SW 1271 (cell line): ENCODE measurements at places on chromosomes 6 and 20.

DNA sequence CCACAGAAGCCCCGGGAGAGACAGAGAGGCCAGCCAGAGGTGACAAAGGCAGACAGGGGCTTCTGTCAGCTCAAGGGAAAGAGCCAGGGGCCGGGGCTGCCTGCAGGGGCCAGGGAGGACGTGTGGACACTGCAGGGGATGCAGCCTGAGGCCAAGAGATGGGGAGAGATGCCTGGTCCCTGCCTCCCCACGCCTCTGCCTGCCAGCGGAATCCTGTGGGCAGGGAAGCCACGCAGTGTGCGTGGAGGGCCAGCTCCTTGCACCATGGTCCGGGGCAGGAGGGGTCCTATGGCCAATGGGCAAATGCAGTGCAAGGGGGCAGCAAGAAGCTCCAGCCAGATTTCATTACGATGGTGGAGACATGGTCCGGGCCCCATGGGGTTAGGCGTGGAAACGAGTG is 224.9 kb downstream of the CDH4 start:
- DNase-seq: no peak

DNA sequence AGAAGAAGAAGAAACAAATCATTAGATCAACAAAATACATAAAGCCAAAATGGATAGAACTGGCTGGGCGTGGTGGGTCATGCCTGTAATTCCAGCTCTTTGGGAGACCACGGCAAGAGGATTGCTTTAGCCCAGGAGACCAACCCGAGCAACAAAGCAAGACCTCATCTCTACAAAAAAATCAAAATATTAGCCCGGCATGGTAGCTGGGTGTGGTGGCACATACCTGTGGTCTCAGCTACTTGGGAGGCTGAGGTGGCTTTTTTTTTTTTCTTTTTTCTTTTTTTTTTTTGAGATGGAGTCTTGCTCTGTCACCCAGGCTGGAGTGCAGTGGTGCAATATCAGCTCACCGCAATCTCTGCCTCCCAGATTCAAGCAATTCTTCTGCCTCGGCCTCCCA is 21.5 kb downstream of the NINL start:
- DNase-seq: no peak

DNA sequence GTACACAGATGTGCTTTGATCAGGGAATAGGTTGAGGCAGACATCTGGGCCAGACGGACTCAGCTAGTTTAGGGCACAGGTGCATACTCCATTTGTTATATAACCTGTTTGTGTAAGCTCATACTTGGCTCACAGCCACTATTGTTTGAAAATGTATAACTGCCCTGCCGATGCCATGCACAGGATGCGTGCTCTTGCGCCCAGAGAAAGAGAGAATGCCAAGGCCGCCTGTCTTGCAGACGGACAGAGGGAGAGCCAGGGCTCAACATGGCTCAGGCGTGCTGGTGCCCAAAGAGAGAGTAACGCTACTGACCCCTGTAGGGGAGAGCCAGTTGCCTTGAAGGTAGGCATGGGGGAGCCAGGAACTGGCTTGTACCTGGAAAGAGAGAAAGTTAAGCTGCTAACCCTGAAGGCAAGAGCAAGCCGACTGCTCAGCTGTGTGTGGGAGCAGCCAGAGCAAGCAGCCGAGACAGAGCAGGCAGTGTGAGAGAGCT is 57.7 kb downstream of the FAM229B start:
- no peak for DNase-seq

DNA sequence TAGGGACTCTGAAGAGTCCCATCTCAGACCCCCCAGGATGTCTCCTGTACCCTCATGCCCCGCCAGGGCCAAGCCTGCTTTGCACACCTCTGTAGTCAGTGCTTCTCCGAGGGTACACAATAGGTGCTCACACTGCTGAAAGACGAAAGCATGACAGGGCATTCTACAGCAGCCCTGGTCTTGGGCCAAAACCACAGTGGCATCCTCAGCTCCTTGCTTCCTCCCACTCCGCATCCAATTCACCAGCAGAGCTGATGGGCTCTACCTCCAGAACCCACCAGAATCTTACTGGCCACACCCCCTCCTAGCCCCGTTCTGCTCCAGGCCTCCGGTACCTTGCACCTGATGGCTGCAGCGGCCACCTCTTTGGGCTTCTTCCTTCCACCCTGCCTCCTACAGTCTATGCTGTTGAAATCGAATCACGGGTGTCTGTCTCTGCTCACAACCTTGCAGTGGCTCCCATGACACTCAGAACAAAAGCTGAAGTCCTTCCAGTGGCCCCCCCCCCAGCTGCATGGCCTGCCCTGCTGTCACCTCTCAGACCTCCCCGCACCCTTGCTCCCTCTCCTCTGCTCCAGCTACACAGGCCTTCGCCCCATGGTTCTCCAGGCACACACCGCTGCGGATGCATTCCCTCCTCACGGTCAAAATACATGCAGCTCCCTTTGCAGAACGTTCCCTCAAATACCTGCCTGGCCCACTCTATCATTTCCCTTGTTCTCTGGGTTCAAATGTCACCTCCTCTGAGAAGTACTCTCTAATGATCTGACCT is 1.2 kb downstream of the ANGPT4 start:
- no peak for DNase-seq

- no peak for DNase-seq
Measured at GRCh38 chr20:16415071-16416053, 157.9 kb downstream of the KIF16B start.

- DNase-seq: no peak
Measured at GRCh38 chr6:37239526-37239925, 18.0 kb upstream of the TBC1D22B start.

DNA sequence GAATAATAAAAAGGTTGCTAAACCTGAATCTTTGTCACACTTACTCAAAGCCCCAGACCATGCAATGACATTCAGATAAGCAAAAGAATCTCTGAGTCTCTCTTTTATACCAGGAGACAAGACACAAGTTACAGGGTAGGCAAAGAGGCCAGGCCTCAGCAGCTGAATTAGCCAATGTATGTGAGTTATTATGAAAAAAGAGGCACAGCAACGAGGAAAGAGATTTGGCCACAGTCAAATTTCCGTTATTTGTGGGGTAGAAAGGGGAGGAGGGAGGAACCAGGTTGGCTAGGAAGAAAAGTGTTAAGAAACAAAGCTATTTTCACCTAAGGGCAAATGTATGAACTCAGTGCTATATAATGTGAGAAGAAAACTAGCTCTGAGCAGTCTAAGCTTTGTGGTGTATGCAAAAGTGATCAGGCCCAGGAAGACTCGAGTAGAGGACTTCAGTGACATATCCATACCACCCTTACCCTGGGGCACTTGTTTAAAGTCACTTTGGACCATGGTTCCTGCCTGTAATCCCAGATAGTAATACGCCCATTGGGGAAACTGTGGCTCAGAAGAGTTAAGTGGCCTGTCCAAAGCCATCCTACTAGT is 19.1 kb downstream of the IPCEF1 start:
- no peak for DNase-seq

DNA sequence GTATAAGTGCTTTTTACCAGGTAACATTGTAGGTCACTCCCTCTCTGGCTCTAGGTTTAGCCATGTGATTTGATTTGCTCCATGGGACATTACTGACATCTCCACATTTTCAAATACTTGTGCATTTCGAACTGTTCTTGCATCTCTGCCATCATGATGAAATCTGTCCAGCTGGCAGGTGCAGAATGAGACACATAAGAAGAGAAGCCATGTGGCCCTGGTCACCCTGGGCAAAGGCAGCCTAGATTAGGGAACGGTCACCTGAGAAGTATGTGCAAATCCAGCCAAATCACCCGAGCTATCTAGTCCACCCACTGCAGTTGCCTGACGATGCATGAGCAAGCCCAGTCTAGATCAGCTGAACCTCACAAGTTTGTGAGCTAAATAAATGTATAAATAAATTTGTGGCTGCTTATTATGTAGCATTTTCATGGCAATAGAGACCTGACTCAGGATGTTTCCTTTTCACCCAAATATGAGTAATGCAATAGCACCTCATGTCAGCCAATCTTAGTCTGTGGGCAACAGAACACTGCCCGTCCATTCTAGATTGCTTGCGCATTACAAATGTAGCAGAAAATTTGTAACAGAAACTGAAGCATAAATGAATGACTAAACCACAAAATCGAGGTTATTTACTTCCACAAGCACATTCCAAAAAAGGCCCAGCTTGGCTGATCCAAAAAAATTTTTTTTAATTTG is 115.2 kb downstream of the PAK5 start:
- DNase-seq: no peak

- no peak for DNase-seq
Measured at GRCh38 chr6:151679081-151679480, 128.4 kb upstream of the ESR1 start.

DNA sequence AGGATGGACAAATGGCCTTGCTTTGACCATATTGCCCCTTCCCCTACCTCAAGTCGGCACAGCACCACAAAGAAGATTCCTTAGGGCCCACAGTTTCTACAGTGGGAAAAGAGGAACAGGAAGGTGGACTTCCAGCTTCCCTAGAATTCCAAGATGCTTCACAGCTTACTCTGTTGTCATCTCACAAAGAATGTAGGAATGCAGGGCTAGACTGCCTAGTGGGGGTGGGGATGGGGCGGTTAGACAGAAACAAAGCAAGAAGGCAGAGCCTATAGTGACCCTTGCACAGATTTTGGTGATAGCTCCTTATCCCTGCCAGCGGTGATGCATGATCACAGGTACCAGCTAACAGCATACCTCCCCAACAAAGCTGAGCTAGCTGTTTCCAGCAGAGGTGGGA is 607.6 kb upstream of the MAN1A1 start:
- DNase-seq: no peak

GRCh38 chr6:150238846-150239407 is 96.1 kb downstream of the PPP1R14C start:
- no peak for DNase-seq

DNA sequence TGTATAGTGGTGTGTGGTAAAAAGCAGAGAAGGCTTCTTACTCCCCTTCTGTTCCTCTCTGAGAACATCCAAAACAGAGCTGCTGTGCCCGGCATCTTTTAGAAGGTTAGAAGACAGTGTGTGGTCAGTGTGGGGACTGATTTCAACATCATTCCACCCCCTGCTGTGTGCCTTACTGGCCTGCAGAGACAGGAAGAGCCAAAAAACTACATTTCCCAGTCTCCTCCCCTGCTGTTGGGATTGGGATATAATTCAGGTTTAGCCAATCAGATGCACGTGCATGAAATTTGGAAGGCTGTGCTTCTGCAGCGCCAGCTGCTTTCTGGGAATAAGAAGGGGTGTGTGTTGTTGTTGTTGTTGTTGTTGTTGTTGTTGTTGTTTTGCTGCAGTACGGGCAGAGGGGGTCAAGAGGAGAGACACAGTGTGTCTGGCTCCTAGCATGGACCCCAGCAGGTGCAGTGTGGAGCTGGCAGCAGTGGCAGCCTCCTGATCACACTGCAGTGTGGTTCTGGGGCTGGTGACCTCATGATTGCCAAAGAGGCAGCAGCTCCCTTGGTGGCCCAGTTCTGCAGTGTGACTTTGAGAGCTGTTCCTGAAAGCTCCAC is 74.7 kb downstream of the MRPL14 start:
- DNase-seq: no peak

DNA sequence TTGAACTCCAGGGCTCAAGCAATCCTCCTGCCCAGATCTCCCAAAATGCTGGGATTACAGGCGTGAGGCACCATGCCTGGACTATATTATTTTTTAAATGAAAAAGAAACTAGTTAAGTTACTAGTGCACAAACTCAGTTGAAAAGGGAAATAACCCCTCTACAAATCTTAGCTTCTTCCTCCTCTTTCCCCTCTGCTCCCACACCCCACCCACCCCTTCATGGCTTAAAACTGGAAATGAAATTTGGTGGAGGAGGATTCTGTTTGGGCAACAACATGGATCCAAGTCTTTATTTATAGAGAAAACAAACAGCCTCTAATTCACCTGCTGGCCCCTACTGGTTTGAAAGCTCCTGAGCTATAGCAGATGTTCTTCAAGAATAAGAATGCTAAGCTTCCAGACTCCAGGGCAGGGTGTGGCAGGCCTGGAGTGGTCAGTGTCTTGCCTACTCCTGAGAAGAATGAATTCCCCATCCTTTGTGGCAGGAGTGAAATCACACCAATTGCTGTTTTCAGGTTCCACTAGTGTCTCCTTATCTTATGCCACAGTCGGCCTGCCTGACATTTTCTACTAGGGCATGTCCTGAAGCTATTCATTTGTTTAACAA is 73.5 kb downstream of the ZFP64 start:
- DNase-seq: no peak

GRCh38 chr20:34998331-34998950 is 42.8 kb downstream of the MYH7B start:
- no peak for DNase-seq

GRCh38 chr20:62303340-62304226 is 786 bp downstream of the ADRM1 start:
- DNase-seq: no peak

DNA sequence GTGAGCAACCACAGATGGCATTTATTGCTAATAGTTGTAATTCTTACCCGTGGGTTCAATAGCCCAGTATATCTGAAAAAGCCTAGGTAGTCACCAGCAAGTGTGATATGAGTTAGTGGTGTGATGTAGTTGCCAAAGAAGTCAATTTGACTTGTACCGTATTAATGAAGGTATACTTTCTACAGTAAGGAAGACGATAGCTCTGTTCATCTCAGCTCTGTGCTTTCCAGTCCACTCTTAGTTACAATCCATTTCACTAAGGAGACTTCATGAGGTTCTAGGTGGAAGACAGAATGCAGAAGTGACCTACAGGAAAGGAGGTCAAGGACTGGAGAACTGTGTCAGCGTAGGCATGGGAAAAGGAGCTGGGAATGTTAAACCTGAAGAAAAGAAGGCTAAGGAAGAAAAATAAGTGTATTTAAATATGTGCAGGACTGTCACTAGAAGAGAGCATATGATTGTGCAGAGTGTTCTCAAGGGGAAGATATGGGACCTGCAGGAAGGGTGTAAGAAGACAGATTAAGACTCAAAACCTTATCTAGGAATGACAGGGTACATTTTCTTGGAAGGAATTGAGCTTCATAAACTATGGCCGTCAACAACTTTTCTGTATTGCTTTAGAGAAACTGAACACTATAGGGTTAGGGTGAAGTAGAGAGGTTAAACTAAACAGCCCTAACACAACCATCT is 116.9 kb upstream of the SCGN start:
- DNase-seq: no peak

DNA sequence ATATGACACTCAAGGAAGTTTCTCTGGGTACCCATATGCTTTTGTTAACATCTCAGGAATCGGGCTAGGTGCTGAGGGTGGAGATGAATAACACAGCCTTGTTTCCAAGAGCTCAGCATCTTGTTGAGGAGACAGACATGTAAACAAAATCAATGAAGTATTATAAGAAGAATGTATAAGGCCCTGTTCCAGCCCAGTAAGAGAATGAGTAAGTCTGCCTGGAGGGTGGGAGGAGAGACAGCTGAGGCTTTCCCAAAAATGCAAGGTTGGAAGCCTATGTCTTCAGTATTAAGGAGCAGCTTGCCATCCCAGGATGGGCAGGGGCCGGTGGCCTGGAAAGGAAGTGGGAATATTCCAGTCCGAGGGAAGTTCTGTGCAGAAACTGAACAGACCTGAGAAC is 615.3 kb upstream of the BTBD3 start:
- DNase-seq: no peak

GRCh38 chr6:128280960-128281359 is 239.4 kb downstream of the PTPRK start:
- no peak for DNase-seq

- DNase-seq: no peak
Measured at GRCh38 chr6:135104199-135104598, 49.6 kb upstream of the HBS1L start.
